ENCODE measurements at places on chromosomes 6 and 20. TPM values are rescaled to one million over a fixed set of nuclear protein-coding genes. Genes with fewer than 3 reads are reported as not detected.

The RAET1L gene
- total RNA-seq: not detected

The BTNL2 gene
- not detected for total RNA-seq

The IER3 gene
- 60.2 TPM for total RNA-seq

The GABRR1 gene
- not detected for total RNA-seq

The AIG1 gene
- total RNA-seq: 54.9 TPM

- DNase-seq: no peak
Measured at GRCh38 chr6:125717120-125717731, 32.2 kb upstream of the HEY2 start.

DNA sequence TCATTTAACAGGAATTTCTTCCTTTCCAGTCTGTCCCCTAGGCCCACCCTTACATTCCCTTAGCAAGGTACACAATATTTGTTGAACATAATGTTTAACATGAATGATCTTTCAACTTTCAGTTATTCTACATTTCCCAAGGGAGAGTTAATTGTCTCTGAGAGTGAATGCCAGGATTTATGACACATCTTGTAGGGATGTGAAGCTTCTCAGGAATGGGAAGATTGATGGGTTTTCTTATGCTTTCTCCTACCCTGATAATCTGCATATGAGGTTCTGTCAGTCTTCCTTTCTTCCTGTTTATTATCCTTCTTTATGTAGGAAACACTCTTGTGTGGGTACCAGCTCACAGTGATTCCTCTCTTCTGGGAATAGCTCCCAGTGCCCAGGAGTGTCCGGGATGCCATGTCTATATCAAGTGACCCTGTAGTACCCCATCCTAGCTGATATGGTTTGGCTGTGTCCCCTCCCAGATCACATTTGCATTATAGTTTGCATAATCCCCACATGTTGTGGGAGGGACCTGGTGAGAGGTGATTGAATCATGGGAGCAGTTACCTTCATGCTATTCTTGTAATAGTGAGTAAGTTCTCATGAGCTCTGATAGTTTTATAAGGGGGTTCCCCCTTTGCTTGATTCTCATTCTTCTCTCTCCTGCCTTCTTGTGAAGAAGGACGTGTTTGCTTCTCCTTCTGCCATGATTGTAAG, 7.1 kb upstream of the FYN start:
- no peak for DNase-seq

- no peak for DNase-seq
Measured at GRCh38 chr20:48294196-48294595, 508.9 kb upstream of the SULF2 start.

DNA sequence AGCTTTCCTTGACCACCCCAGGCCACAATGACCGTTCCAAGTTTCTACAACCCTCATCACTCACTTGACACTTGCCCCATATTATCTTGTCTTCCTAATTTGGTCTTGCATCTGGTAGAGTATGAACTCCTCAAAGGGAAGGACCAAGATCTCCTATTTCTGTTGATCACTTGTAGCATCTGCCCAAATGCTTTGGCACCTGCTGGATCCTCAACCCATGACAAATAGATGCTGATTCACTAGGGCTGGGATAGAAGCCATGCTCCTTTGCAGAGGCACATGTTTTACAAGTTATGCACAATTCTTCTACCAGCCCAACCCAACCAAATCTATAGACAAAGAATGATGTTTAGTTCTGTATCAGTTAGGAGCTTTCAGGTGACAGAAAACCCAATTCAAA, 110.7 kb downstream of the UNC5CL start:
- no peak for DNase-seq

DNA sequence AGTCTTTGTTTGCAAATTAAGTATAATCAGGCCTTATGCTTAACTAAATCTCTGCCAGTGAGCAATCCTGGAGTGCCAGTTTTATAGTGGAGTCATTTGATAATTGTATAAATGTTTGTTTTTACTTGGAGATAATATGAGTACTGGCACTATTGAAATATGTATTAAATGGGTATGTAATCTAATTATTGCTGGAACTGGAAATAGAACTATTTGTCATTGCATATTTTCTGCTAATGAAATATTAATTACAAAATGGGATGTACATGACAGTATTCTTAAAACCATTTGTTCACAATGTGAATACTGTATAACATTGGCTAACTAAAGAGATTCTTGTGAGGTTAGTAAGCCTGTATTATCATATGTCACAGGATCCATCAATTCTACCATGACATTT, 20.5 kb upstream of the LMBRD1 start:
- DNase-seq: no peak

- DNase-seq: no peak
Measured at GRCh38 chr6:129785756-129786135, 75.4 kb downstream of the TMEM244 start.

GRCh38 chr20:32789896-32790750, 27.9 kb downstream of the DNMT3B start:
- peak; percentile 70 for DNase-seq

GRCh38 chr6:3259491-3259958, 778 bp downstream of the PSMG4 start:
- peak; percentile 71 for DNase-seq

GRCh38 chr6:79042088-79042798, 35.8 kb downstream of the PHIP start:
- no peak for DNase-seq

DNA sequence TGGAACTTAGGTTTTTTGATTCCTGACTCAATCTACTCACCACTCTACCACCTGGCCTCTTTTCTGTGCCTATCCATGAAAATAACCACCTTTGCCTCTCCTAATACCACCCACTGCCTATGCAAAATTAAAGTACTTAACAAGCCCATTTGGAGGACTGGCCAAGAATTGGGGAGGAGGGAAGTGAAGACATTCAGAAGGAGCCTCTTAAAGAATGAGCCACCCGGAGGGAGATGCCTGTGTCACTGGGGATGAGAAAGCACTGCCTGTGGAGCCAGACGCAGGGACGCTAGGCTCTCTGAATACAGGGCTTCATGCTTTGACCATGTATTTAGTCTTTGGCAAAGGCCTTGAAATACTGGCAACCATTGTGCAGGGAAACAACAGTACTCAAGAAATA, 40.0 kb upstream of the MRPS10 start:
- no peak for DNase-seq

DNA sequence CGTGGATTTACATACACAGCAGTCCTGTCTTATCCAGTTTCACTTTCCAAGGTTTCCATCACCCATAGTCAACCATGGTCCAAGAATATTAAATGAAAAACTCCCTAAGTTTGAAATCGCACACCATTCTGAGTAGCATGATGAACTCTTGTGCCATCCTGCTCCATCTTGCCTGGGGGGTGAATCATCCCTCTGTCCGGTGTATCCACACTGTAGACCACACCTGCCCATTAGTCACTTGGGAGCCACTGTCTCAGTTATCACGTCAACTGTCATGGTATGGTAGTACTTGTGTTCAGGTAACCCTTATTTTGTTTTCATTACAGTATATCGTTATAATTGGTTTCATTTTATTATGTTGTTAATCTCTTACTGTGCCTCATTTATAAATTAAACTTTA, 38.5 kb downstream of the PTGIS start:
- no peak for DNase-seq

- DNase-seq: no peak
Measured at GRCh38 chr6:7671076-7671475, 54.8 kb upstream of the BMP6 start.
